ENCODE measurements at places on chromosomes 16 and 17.
A peak's percentile ranks its signal among the peaks of the same experiment; 100 is the strongest.

- DNase-seq, result no peak
Measured at GRCh38 chr17:42893359-42893758, 7.2 kb upstream of the G6PC1 start.

GRCh38 chr17:49001671-49002070 lies 4.5 kb downstream of the IGF2BP1 start:
- DNase-seq, result no peak

DNA sequence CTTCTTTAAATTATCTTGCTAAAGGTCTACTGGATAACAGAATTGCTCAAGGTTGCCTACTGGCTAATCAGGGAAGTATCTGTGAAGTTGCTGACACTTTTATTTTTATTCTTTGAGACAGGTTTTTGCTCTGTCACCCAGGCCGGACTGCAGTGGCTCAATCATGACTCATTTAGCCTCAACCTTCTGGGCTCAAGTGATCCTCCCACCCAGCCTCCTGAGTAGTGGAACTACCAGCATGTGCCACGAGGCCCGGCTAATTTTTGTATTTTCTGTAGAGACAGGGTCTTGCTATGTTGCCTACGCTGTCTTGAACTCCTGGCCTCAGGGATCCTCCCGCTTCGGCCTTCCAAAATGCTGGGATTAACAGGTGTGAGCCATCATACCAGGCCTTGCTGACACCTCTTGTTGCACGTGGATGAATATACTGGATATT lies 43.1 kb downstream of the GLG1 start:
- DNase-seq, result no peak

- no peak for DNase-seq
Measured at GRCh38 chr16:86791287-86792035, 213.1 kb downstream of the FOXL1 start.

DNA sequence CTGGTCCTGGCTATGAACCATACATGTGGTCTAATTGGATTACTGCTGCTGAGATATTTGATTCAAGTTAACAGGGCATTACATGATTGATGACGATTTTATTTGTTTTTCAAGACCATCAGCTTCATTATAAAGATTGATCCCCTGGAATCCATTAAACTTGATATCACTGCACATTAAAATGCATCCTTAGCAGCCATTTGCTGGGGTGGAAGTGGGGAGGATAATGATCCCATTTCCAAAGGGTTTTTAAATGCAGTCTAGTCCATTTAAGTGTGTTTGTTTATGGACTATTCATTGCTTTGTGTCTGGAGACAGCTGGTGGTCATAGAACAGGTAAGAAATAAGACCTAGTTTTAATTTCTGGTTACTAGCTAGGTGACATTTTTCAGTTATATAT lies 40.9 kb downstream of the ADAMTS18 start:
- DNase-seq, result no peak

- DNase-seq, result no peak
Measured at GRCh38 chr16:23185656-23186055, 3.1 kb downstream of the SCNN1G start.

GRCh38 chr16:57859331-57859730 lies 57.0 kb upstream of the KIFC3 start:
- no peak for DNase-seq

DNA sequence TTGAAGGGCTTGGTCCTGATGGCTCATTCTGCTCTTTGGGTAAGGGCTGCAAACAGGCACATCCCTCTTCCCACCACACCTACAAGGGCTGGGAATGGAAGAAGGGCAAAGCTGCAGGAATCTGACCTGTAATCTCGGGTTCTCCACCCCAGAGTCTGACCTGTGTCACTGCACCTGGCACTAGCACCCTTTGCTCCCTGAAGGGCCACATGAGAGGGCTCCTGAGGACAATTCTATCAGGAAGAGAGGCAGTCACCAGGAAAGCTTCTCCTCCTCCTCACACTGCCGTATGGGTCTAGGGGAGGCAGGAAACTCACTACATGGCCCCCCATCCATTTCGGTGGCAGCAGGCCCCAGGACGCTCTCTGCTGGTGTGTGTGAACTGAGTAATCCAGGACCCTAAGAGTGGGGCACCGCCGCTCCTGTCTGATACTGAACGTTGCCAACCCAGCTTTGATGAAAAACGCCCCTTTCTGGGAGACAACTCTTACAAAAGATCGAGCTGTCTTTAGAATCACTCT lies 26.4 kb downstream of the TTLL6 start:
- DNase-seq, result no peak

- DNase-seq, result peak; percentile 68
Measured at GRCh38 chr16:4660454-4661007, 32.8 kb upstream of the NUDT16L1 start.

DNA sequence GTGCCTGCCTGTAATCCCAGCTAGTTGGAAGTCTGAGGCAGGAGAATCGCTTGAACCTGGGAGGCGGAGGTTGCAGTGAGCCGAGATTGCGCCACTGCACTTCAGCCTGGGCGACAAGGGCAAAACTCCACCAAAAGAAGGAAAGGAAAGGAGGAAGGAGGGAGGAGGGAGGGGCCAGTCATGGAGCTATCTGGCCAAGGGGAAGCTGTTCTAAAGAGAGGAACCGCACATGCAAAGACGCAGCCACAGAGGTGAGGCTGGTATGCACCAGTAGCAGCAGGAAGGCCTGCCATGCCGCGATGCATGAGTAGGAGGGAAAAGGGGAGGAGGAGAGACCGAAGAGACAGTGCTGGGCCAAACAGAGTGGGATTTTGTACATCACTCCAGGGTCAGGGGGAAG lies 35.9 kb downstream of the HSBP1 start:
- no peak for DNase-seq

- DNase-seq, result no peak
Measured at GRCh38 chr17:164303-165235, 16.9 kb downstream of the DOC2B start.

- no peak for DNase-seq
Measured at GRCh38 chr17:74604761-74605160, 12.7 kb upstream of the CD300LD start.

DNA sequence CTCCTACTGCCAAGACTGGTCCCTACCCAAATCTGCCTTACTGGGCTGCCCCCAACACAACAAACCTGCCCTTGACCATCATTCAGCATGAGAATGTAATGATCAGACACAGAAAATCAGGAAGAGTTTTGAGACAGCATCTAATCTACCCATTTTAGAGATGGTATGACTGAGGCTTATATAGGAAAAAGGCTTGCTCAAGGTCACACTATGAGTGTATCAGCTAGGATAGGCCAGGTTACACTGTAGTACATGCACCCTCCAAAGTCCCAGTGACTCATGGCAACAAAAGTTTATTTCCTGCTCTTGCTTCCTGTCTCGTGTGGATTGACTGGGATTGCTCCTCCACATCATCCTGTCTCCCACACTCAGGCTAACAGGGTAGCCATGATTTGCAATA lies 27.9 kb downstream of the NLRC5 start:
- no peak for DNase-seq

DNA sequence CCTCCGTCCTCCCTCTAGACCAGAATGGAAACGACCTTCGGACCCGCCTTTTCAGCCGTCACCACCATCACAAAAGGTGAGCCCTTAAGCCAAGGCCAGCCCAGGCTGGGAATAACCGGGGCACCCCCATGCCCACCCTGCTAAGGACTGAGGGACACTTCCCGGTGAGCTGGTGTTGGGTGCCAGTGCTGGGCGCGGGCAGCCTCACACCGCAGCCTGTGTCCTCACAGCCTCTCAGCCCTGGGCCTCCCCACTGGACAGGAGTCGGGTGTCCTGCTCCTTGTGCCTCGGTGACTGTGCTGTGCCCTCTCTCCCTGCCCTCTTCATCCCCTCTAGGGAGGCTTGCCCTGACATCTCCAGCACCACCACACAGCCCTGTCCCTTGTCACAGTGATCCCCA lies 10.3 kb downstream of the TRAF7 start:
- DNase-seq, result no peak

GRCh38 chr16:49615576-49615975 lies 240.3 kb downstream of the ZNF423 start:
- DNase-seq, result no peak

DNA sequence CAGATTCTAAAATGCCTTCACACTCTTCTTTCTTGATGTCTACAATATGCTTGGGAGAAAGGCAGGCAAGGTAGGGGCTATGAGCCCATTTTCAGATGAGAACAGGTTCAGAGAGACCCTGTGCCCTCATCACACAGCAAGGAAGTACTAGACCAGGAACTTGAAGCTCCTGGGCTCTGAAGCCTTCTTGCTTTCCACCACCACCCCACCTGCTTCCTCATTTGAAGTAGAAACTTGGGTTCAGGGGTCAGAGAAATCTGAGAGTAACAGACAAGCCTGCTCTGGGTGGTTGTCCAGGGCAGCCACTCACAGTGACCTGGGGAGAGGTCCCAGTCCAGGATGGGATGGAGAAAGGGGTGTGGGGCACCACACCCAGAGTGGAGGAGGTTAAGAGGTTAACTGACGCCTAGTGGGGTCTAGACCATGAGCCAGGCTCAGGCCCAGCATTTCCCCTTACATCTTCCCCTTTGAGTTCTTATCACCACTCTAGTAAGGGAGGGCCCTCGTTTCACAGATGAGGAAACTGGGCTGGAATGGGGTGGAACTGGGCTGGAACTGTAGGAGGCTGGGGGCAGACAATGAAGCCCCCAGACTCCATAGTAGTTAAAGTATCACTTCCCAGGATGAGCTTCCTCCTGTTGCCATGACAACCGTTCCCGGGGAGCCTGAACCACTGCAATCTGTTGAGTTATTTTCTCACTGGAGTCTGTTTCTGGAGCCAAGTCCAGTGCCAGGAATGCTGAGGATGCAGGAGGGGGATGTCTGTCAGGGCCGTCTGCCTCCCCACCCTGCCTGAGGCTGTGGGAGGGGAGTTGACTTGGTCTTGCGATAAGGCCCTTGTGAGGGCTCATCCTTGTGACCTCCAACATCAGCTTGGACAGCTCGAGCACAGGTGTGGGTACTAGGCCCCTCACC lies 16.2 kb upstream of the PHF12 start:
- DNase-seq, result no peak

GRCh38 chr17:74211141-74211911 lies 2.0 kb upstream of the TTYH2 start:
- no peak for DNase-seq

GRCh38 chr16:58018803-58019202 lies 6.8 kb upstream of the MMP15 start:
- DNase-seq, result no peak

DNA sequence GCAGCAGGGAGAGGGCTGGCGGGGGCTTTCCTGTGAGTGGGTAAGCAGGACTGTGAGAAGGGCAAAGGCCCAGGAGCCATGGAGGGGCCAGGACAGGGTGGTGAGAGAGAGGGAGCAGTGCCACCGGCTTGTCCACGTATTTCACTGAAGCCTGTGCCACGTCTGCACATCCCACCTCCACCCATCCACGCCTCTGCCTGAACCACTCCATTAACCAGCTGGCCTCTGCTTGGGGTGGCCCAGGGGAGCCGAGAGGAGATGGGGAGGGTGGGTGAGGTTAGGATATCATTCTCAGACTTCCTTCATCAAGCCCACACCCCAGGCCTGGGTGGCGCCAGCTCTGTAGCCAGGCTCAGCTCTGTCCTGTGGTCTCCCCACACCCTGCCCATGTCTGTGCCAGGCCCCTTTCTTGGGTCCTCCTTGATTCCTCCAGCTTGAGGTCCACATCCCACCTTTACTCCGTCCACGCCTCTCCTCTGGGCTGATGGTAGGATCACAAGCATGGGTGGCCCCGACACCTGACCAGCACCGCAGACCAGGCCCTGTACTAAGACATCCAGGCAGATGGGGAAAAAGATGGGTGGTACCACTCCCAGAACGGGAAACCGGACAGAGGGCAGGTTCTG lies 3.2 kb upstream of the FN3K start:
- no peak for DNase-seq

DNA sequence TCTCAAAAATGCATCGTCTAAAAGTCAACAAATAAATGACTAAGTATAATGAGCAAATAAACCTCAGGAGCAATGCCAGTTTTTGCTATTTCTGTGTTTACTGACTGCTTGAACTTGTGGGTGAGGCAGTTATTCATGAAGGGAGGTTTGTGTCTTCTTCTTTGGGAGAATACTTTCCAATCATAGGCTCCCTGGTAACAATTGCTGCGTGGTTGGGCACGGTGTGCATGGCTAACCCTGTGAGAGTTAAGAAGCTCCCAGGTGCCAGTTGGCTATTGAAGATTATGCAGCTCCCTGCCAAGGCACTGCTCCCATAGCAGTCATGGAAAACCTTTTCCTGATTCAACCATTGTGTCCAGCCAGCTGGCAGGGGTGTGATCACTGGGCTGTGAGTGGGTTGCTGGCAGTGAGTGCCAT lies 775.9 kb upstream of the GOT2 start:
- no peak for DNase-seq

DNA sequence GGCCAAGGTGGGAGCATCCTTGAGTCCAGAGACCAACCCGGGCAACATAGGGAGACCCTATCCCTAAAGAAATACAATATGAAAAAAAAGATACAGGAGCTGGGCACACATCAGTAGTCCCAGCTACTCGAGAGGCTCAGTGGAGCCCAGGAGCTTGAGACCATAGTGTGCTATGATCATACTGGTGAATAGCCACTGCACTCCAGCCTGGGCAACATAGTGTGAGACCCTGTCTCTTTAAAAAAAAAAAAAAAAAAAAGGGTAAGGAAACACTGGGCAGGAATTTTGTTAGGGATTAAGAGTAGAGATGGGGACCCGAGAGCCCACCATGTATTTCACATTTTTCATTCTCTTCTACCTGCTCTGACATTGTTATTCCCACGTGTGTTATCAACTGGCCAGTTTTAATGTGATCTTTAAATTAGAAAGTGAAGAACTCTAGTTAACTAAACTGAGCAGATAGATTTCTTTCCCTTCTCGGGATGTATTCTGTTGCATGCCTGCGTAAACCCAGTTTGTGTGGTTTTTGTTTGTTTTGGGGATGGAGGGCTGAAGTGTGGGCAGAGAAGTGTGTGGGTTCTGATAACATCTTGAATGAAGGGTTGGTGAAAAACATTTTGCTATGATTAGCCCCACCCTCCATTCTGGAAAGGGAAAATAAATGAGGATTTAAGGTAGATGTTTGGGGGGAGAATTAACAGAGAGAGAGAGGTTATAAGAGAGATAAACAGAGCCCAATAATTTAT lies 17.2 kb upstream of the SNTB2 start:
- DNase-seq, result no peak

GRCh38 chr17:29115435-29115834 lies 64.8 kb downstream of the MYO18A start:
- no peak for DNase-seq

DNA sequence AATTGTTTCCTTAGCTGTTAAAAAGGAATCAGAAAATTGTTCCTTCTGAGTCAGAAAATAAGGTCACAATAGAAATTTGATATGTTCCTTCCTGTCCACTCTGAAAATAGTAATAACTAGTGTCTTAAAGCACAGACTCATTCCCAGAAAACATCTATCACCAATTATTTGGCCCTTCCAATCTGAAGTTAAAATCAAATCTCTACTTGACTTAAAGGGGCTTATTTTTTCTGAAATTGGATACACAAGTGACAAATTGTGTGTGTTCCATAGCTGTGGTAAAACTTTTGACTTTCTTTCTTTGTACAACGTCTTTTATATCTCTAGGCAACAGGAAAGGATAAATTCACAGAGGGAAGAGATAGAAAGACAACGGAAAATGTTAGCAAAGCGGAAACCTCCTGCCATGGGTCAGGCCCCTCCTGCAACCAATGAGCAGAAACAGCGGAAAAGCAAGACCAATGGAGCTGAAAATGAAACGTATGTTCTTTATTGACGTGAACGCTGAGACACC lies 54.5 kb upstream of the MRC2 start:
- DNase-seq, result no peak

- no peak for DNase-seq
Measured at GRCh38 chr16:51815523-51815922, 664.5 kb upstream of the SALL1 start.
